ENCODE measurements at places on chromosomes 11 and 22. TPM values are rescaled to one million over a fixed set of nuclear protein-coding genes. Genes with fewer than 3 reads are reported as not detected.

EXPH5 gene
- 2.8 TPM for total RNA-seq

- no peaks in the 10 kb centered on the region for H3K36me3 ChIP-seq
- H3K27me3 ChIP-seq: no peaks in the 10 kb centered on the region
- no peak for DNase-seq
Observed at GRCh38 chr11:86301742-86302091, 323 bp upstream of the HIKESHI start.

PATE2 gene
- not detected for total RNA-seq

DNA sequence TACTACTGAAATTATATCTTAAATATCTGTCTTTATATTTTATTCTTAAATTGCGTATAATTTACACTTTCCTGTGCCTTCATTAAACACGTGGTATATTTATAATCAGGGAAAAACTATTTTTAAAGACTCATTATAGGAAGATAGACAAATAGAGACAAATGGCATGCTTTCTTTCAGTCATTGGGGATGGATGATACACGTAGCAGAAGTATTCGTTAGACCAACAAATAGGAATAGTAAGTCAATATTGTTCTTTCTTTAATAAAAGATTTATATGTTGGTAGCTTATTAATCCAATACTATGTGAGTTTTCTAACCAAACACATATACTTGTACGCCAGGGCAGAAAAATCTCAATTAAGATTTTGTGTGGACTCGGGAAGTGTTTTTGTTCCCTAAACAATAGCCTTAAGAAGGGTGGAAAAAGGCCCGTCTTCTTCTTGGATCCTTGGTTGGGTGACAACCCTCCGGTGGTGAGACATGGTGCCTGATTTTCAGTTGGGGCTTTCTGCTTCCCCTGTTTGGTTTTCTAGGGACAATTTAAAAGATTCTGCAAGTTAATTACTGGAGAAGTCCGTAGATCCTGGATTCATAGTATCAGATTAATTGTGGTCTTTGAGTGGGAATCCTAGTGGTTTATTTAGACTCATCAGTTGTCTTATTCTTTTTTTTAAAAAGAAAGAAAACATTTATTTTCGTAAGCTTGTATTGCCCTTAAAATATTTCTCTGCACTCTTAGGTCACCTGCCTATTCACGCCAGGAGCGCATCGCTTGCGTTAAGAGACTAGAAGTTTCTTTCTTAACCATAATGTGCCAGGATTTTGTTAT, 83.5 kb upstream of the WNT7B start:
- no peaks in the 10 kb centered on the region for H3K36me3 ChIP-seq
- DNase-seq: no peak
- no peak overlapping the region for H3K27ac ChIP-seq
- no peaks in the 10 kb centered on the region for H3K4me1 ChIP-seq
- H3K27me3 ChIP-seq: no peaks in the 10 kb centered on the region

GRCh38 chr11:106152013-106152412, 74.6 kb downstream of the AASDHPPT start:
- H3K4me3 ChIP-seq: no peak overlapping the region
- no peak for DNase-seq
- H3K36me3 ChIP-seq: no peaks in the 10 kb centered on the region
- no peak overlapping the region for H3K27ac ChIP-seq

DNA sequence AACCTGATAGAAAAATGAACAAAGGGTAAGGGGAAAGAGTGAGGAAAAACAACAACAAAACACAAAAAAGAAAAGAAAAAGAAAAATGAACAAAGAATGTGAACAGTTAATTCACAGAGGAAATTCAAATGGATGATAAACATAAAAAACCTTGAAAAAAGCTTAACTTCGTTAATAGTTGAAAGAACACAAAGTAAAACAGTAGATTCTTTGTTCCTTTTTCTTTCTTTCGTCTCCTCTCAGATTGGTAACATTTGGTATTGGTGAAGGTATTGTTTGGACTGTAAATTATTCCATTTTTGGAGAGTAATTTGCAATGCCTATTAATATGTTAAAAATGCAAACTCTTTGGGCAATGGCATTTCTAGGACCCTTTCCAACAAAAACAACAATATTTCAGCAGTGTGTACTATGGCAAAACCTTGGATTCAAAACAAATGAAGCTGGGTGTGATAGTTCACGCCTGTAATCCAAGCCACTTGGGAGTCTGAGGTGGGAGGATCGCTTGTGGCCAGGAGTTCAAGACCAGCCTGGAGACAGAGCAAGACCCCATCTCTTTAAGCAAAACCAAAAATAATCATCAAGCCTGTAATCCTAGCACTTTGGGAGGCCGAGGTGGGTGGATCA, 3.3 kb upstream of the BACE1 start:
- H3K27ac ChIP-seq: no peak overlapping the region
- no peaks in the 10 kb centered on the region for H3K36me3 ChIP-seq
- no peak overlapping the region for H3K4me3 ChIP-seq
- no peaks in the 10 kb centered on the region for H3K4me1 ChIP-seq
- DNase-seq: no peak

GRCh38 chr11:110514967-110515366, 85.2 kb downstream of the FDX1 start:
- no peaks in the 10 kb centered on the region for H3K27me3 ChIP-seq
- no peaks in the 10 kb centered on the region for H3K36me3 ChIP-seq
- no peak for DNase-seq

C2CD2L gene
- 10.0 TPM for total RNA-seq

GRCh38 chr11:45815747-45816146, 10.8 kb downstream of the SLC35C1 start:
- H3K4me3 ChIP-seq: no peak overlapping the region
- DNase-seq: no peak
- no peaks in the 10 kb centered on the region for H3K27me3 ChIP-seq
- H3K4me1 ChIP-seq: no peaks in the 10 kb centered on the region
- no peak overlapping the region for H3K27ac ChIP-seq

DNA sequence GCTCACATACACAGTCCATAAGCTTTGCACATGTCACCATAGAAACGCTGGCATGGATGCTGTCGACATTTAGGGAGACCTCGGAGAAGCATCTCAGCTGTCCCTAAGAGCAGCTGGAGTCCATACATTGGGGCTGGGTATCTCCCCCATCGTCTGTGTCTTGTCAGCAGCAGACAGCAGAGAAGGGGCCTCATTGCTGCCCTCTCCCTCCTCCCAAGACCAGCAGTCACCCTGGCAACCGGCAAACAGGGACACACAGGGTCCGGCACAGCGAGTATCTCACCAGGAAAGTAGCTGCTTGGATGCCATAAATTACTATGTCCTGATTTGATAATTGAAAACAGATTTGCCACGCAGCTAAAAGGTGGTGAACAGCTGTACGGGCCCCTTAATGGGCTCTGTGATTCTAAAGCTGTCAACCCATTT, 84.4 kb downstream of the CD44 start:
- H3K27me3 ChIP-seq: no peaks in the 10 kb centered on the region
- no peak overlapping the region for H3K4me3 ChIP-seq
- no peak for DNase-seq

GRCh38 chr11:1836011-1836945, 1.5 kb downstream of the SYT8 start:
- DNase-seq: no peak
- H3K27me3 ChIP-seq: no peaks in the 10 kb centered on the region
- no peak overlapping the region for H3K27ac ChIP-seq
- H3K4me1 ChIP-seq: peaks cover 16% of the 10 kb centered on the region
- H3K36me3 ChIP-seq: no peaks in the 10 kb centered on the region

DEPDC7 gene
- total RNA-seq: 0.51 TPM

GRCh38 chr11:125068368-125068767, 5.3 kb downstream of the SLC37A2 start:
- H3K36me3 ChIP-seq: no peaks in the 10 kb centered on the region
- H3K4me1 ChIP-seq: peaks cover 7% of the 10 kb centered on the region
- DNase-seq: no peak
- H3K27me3 ChIP-seq: no peaks in the 10 kb centered on the region
- H3K27ac ChIP-seq: no peak overlapping the region
- H3K4me3 ChIP-seq: no peak overlapping the region

- H3K4me3 ChIP-seq: no peak overlapping the region
- H3K27me3 ChIP-seq: no peaks in the 10 kb centered on the region
- H3K4me1 ChIP-seq: no peaks in the 10 kb centered on the region
- H3K36me3 ChIP-seq: no peaks in the 10 kb centered on the region
- no peak overlapping the region for H3K27ac ChIP-seq
Observed at GRCh38 chr11:67044496-67044895, 12.2 kb upstream of the RHOD start.

DNA sequence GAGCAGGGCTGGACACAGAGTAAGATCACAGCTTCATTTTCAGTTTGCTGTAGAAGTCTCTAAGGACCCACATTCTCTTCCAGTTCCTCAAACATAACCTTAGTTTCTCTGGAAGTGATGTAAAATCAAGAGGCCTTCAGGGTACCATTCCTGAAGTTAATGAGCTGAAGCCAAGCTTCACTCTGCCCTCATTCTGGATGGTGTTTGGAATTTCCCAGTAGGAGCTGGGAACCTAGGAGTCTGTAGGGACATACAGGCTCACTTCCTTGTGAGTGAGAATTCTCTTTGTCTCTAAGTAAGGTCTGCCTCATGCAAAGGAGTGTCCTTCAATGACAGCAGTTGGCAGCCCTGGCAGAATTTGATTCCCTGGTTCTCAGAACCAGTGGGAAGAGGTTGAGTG, 142.4 kb upstream of the NARS2 start:
- no peak overlapping the region for H3K27ac ChIP-seq
- H3K4me1 ChIP-seq: no peaks in the 10 kb centered on the region
- no peak for DNase-seq
- no peaks in the 10 kb centered on the region for H3K27me3 ChIP-seq
- H3K4me3 ChIP-seq: no peak overlapping the region
- H3K36me3 ChIP-seq: no peaks in the 10 kb centered on the region

DNA sequence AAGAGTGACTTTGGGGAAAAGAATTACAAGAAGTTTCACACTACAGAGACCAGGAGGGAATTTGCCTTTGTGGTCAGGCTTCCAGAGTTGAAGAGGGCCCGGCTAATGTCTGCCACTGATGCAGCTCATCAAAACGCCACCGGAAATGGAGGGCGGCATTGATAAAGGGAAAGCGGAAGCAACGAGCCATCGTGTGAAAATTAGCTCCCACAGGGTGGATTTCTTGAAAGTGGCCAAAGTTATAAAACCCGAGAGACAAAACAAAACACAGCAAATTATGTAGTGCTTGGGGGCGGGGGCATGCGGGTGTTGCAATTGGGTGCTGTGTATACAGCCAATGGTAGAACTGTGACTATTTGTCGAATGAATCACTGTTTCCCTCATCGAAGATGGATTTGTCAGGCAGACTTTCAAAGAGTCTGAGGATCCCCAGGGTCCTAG, 113.0 kb downstream of the ADAMTS15 start:
- H3K27me3 ChIP-seq: no peaks in the 10 kb centered on the region
- H3K36me3 ChIP-seq: no peaks in the 10 kb centered on the region
- H3K4me1 ChIP-seq: no peaks in the 10 kb centered on the region

GRCh38 chr11:82757660-82758357, 24.1 kb upstream of the FAM181B start:
- H3K4me3 ChIP-seq: no peak overlapping the region
- H3K27ac ChIP-seq: no peak overlapping the region
- peaks cover 13% of the 10 kb centered on the region for H3K4me1 ChIP-seq
- H3K27me3 ChIP-seq: no peaks in the 10 kb centered on the region
- no peaks in the 10 kb centered on the region for H3K36me3 ChIP-seq

DNA sequence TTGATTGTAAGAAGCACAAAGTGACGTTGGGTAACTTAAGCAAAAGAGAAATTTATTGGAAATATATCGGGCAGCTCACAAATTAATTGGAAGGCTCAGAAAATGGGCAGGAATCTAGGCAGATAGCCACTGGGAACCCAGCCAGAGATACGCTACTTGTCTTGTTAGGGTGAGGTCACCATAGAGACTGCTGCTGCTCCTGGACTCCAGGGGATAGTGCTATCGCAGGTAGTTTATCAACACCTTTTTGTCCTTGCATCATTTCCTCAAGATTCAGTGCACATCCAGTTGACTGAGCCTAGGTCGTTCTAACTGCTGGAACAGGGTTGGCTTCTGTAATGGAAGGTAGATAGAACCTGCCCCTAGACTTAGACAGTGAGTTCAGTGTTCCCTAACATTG, 19.6 kb downstream of the AMOTL1 start:
- no peak overlapping the region for H3K4me3 ChIP-seq
- no peak overlapping the region for H3K27ac ChIP-seq
- no peak for DNase-seq
- peaks cover 90% of the 10 kb centered on the region for H3K4me1 ChIP-seq
- no peaks in the 10 kb centered on the region for H3K36me3 ChIP-seq
- H3K27me3 ChIP-seq: no peaks in the 10 kb centered on the region

GRCh38 chr22:43897751-43898261, 6.0 kb upstream of the PNPLA5 start:
- no peaks in the 10 kb centered on the region for H3K36me3 ChIP-seq
- H3K4me3 ChIP-seq: no peak overlapping the region
- no peaks in the 10 kb centered on the region for H3K4me1 ChIP-seq
- H3K27me3 ChIP-seq: no peaks in the 10 kb centered on the region
- no peak overlapping the region for H3K27ac ChIP-seq

DNA sequence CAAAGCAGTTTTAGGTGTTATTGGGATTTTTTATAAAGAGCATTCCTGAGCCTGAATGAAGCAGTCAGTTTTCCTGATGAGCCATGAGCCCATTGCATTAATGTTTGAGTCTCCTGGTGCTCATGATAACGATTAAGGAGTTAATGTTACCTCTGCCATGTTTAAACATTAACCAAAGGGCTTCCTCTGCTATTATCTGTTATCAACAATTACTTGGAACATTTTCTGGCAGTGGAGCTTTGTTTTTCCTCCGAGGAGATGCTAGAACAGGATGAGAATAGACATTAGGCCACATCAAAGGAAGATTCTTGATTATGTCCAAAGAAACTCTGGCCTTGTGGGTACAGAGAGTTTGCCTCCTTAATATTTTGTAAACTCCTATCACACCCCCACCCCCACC, 49.9 kb downstream of the ZNRF3 start:
- no peaks in the 10 kb centered on the region for H3K36me3 ChIP-seq
- DNase-seq: no peak
- no peak overlapping the region for H3K27ac ChIP-seq
- H3K27me3 ChIP-seq: no peaks in the 10 kb centered on the region

GRCh38 chr11:91664521-91664920, 560.1 kb upstream of the FAT3 start:
- no peak overlapping the region for H3K27ac ChIP-seq
- no peak overlapping the region for H3K4me3 ChIP-seq
- no peaks in the 10 kb centered on the region for H3K27me3 ChIP-seq
- no peak for DNase-seq

NRIP3 gene
- 2.0 TPM for total RNA-seq

DNA sequence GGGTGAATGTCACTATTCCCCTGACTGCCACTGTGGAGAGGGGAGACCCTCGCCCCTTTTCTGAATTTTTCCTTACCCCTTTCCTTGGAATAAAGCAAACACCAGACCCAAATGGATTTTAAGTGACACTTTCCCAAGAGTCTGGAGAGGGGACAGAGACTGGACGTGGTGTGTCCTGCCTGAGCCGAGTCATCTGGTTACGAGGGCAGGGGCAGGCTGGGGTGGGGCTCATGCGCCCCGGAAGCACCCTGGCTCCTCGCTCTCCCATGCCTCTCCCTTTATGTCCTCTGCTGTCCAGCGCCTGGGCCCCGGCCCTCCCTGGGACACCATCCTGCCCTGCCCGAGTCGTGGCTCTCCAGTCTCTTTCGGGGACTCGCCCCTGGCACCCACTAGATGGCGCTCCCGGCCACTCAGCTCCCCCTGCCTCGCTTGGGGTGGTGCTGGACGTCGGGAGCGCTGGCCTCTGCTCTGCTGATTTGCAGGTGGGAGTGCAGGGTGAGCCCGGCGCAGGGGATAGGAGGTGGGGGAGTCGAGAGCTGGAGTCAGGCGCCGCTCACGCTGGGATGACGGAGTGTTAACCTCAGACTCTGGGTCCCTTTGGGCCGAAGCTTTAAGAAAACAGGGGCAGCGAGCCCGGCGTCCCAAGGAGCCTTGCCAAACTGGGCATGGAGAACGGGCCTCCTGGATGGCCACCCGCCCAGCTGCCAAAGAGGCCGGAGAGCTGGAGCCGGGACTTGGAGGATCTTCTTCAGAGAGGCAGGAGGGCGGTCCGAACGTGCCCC, 89.8 kb downstream of the RPS6KA4 start:
- DNase-seq: peak; percentile 79
- H3K36me3 ChIP-seq: no peaks in the 10 kb centered on the region
- H3K4me3 ChIP-seq: peak overlapping the region; percentile 40

TH gene
- total RNA-seq: not detected
